ENCODE measurements at places on chromosomes 1 and 21.

GRCh38 chr21:18468790-18469189 lies 65.2 kb upstream of the TMPRSS15 start:
- no peak for DNase-seq

- DNase-seq, result no peak
Observed at GRCh38 chr1:9406111-9406510, 113.4 kb downstream of the SPSB1 start.

- DNase-seq, result no peak
Observed at GRCh38 chr1:207866471-207867135, 44.3 kb downstream of the CD34 start.

- DNase-seq, result no peak
Observed at GRCh38 chr1:76568573-76569238, 298.6 kb upstream of the ST6GALNAC5 start.

GRCh38 chr1:56617141-56617540 lies 28.0 kb upstream of the PRKAA2 start:
- DNase-seq, result no peak

- DNase-seq, result no peak
Observed at GRCh38 chr1:22773981-22774832, 63.6 kb downstream of the EPHB2 start.

- DNase-seq, result no peak
Observed at GRCh38 chr1:21326861-21327344, 36.6 kb upstream of the ECE1 start.

GRCh38 chr1:210800301-210800700 lies 333.6 kb downstream of the KCNH1 start:
- DNase-seq, result no peak

- no peak for DNase-seq
Observed at GRCh38 chr1:47756411-47756810, 240.8 kb downstream of the TRABD2B start.

GRCh38 chr1:60279798-60280197 lies 206.2 kb upstream of the C1orf87 start:
- DNase-seq, result no peak

DNA sequence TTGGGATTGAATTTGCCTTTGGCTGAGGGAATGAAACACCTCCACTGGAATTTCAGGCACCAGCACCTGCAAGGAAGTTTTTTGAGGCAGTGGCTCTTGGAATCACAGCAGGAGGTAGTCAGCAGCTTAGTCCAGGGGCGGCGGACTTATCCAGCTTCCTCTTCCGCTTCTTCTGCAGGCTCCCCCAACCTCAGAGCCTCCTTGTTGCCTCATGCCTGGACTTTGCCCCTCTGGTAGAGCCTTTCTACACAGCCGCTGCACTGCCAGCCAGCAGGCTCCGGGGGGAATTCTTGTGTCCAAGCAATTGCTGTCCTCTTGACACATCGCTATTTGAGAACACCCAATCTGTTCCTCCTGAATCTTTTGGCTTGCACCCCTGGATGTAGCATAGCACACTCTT lies 4.4 kb upstream of the RHEX start:
- no peak for DNase-seq

- no peak for DNase-seq
Observed at GRCh38 chr1:228073061-228073856, 9.2 kb upstream of the ARF1 start.

GRCh38 chr1:20443703-20444586 lies 42.1 kb downstream of the CAMK2N1 start:
- DNase-seq, result no peak

DNA sequence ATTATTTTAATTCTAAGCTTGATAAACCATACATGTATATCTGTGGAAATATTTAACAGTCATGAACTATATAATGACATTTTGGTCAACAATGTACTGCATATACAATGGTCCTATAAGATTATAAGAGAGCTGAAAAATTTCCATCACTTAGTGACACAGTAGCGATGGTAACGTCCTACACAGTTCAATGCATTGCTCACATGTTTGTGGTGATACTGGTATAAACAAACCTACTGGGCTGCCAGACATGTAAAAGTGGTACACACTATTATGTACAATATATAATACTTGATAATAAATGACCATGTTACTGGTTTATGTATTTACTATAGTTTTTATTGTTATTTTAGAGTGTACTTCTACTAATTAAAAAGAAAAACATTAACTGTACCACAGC lies 841.9 kb downstream of the LTN1 start:
- no peak for DNase-seq

- peak; percentile 54 for DNase-seq
Observed at GRCh38 chr1:24502065-24502708, 449 bp upstream of the RCAN3 start.

- no peak for DNase-seq
Observed at GRCh38 chr1:43225168-43225567, 44.6 kb upstream of the TMEM125 start.

DNA sequence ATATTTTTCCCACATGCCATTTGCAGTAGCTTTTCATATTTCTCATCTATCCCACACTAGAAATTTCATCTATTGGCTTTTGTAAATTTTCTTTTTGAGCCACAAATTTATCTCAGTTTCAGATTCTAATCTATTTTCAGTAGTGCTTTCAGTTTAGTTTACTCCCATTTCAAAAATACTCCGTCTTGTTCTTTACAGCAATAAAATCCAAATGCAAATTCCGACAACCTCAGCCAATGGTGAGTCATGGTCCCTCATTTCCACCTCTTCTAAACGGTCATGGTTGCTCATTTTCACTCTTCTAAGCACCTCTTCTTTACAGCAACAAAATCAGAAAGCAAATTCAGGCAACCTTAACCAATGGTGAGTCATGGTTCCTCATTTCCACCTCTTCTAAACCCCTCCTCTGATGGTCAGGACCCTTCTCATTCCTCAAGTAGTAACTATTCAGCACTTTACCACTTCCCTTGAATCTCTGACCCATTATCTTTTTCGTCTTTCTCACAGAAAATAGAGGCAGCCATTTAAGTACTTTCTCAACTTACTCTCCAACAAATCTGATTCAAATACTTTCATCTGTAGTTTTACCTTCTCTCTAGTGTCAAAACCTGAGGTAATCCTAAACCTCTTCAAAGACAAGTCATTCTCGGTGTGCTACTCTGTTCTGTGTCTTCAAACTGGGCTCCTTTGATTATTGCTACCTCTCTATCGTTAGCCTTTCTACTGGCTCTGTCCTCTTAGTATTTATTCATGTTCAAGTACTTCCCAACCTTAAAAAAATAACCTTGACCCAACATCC lies 34.4 kb downstream of the C21orf91 start:
- DNase-seq, result no peak

- DNase-seq, result no peak
Observed at GRCh38 chr1:78549331-78549730, 58.6 kb downstream of the PTGFR start.

DNA sequence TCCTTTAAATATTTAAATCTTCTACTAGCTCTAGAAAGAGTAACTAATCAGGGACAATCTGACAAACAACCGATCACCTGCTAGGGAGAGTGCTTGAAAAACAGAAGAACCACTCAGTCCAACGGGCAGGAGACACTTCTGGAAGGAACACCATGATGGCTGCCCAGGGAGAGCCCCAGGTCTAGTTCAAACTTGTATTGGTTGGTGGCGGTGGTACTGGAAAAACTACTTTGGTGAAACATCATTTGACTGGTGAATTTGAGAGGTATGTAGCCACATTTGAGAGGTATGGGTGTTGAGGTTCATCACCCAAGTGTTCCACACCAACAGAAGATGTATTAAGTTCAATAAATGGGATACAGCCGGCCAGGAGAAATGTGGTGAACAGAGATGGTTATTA lies 4.8 kb upstream of the WDR47 start:
- DNase-seq, result no peak

- no peak for DNase-seq
Observed at GRCh38 chr1:90725657-90726424, 8.7 kb upstream of the BARHL2 start.

DNA sequence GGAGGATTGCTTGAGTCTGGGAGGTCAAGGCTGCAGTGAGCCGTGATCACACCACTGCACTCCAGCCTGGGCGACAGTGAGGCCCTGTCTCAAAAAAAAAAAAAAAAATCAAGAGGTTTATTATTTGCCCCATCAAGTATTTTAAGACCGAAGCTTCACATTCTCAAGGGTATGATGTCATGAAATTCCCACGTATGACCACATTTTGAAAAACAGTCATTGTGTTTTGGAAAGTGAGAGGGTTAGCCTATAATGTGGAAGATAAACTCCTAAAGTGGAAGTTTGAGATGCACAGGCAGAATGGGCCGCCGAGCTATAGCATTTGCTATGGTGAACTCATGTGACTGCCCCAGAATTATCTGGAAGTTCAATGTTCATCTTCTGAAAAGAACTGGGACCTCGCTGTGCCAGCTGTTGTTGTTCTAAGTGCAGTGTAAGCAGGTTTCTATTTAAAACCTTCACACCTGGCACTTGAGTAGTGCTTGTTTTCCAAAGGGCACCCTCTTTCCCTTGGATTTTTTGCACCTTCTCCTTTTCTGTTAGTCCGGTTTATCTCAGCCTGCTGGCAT lies 96.9 kb upstream of the SLC25A33 start:
- DNase-seq, result no peak

DNA sequence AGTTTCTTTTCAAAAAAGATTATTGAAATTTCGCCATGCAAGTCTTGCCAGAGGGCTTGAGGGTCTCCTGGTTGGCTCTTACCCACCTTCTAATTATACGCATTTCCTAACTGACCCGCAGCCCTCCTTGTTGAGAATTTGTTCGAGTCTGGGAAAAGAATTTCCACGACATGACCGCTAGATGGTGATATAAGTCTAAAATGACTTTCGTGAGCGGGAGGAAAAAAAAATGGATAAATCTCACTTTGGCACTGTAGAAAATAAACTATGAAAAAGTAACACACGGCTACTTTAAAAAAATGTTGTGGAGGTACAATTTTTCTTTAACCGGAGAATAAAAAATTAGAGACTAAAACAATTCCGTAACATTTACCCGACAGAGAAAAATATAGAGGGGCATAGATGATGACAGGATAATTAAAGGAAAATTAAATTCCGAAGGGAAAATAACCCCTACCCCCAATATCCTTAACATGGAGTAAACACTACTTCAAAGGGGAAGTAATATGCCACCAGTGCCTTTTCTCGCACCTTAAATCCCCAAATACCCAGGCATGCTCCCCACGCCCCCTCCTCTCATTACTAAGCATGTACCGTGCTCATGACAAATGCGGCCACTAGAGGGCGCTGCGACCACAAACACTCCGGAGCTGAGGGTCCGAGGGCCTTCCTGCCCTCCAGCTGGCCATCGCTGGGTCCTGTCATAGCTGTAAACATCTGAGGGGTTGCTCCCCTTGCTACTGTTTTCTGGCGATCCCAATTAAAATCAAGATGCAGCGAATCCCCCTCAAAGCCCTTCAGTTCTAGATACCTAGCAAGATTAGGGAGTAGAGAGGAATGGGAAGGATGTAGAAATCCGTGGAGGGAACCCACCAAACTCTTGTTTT lies 266.9 kb downstream of the ASTN1 start:
- no peak for DNase-seq

DNA sequence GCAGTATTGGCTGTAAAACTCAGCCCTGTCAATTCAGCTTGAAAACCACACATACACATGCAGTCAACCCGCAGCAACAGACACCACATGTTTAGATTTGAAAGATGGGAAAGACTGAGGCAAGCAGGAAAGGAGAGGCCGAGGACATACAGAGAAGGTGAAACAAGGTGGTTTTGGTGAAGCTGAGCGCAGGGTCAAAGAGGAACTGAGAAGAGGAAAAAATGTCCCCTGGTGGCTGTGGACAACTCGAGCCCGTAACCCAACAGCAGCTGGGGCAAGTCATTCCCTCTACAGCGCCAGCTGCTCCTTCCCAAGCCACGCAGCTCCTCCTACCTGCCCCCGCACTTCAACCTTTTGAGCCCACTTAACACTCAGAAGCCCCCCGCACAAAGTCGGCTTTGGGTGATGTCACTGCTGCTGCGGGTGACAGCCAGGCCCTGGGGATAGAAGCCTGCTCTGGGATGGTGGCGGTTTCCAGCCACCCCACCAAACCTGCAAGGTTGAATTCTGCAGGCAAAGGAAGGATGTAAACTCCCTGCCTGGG lies 63.0 kb downstream of the KCNN3 start:
- no peak for DNase-seq

- no peak for DNase-seq
Observed at GRCh38 chr1:109718495-109718894, 6.4 kb downstream of the GSTM5 start.

- DNase-seq, result no peak
Observed at GRCh38 chr1:116824631-116825206, 70.5 kb downstream of the CD2 start.

DNA sequence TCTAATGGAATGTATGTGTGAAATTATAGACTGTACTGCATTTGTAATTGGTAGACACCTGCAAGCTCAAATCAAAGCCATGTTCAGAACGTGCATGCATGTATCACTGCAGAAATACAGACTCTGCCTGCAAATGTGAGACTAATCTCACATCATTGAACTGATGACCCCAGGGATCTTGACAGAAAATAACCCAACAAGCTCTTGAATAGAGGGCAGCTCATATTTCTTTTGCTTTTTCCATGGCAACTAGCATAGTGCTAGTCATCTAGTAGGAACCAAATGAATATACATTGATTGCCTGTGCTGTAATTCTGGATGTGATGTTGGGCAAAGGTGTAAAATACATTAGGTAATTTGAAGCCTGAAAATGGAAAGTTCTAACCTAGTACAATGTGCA lies 62.4 kb downstream of the PTPRC start:
- DNase-seq, result no peak

GRCh38 chr21:25149022-25149421 lies 458.3 kb downstream of the MRPL39 start:
- no peak for DNase-seq

DNA sequence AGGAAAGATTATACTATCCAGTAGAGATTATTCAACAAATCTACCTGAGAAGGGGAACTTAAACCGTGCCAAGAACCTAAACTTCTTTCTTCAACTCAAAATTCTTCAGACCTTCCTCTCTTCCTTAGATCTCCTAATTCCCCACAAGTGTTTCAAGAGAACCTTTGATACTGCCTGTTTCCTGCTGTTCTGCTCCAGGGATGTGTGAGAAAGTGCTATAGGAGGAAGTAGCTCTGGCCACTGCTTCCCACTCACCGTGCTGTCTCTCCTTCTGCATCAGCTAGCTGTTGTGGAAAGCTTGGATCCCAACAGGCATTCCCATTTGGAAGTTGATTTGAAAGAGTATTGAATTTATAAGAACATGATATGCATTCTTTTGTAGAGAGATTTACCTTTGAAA lies 4.5 kb upstream of the NOS1AP start:
- no peak for DNase-seq

DNA sequence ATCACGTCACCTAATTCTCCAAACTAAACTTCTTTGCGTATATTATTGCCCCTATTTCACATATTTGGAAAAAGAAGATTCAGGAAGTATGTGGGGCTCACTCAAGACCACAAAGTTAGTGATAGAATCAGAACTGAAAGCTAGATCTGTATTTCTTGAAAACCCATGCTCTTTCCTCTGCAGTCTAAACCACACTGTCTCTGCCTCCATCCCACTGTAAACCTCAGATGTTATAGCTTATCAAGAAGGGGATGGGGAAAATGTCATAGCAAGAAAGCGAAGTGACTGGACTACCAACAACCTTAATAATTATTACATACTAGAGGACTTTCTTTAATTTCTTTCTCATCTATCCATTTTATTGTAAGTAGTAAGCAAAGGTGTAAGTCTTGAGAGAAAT lies 257.7 kb upstream of the SGIP1 start:
- no peak for DNase-seq

GRCh38 chr1:11355559-11356475 lies 82.8 kb downstream of the UBIAD1 start:
- DNase-seq, result no peak

- no peak for DNase-seq
Observed at GRCh38 chr1:53730224-53730865, 8.6 kb downstream of the GLIS1 start.

Measured in stimulated activated CD8-positive, alpha-beta memory T cell treated with anti-CD3 and anti-CD28 coated beads, Interleukin-4, amount 100 ng/mL, for 4 hours (primary cell).